ENCODE measurements at places on chromosomes 2 and 18.

DNA sequence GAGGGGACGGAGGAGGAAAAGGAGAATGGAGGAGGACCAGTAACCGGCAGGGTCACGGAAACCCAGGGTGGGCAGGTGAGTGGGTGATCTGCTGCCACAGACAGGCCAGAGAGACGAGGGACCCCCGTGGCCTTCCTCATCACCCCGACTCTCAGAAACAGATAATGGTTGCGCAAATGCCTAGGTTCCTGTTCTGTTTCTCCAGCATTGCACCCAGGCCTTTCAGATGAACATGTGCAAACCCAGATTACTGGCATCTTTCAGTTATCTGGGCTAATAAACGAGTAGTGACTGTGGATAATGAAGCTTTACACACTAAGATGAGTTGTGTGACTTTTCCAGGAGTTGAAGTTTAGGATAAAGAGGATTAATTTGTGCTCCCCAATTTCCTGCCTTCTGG lies 46.5 kb downstream of the TET3 start:
- DNase-seq: no peak

DNA sequence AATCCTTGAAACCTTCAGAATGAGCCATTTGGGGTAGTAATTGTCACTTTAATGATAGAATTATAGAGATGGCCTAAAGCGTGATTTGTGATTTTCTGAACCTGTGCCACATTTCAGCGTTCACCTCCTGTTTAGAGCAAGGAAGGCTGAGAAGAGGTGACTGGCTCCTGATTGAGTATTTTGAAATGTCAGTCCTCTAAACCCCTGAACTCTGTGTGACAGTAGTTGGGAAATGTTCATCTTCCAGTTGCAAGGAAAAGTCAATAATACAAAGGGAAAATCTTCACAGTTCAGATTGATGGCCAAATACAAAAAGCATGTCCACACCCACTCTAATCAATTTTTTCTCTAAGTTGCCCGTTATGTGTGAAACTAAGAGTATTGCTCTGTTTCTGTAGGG lies 305.2 kb downstream of the ARHGAP15 start:
- DNase-seq: no peak

DNA sequence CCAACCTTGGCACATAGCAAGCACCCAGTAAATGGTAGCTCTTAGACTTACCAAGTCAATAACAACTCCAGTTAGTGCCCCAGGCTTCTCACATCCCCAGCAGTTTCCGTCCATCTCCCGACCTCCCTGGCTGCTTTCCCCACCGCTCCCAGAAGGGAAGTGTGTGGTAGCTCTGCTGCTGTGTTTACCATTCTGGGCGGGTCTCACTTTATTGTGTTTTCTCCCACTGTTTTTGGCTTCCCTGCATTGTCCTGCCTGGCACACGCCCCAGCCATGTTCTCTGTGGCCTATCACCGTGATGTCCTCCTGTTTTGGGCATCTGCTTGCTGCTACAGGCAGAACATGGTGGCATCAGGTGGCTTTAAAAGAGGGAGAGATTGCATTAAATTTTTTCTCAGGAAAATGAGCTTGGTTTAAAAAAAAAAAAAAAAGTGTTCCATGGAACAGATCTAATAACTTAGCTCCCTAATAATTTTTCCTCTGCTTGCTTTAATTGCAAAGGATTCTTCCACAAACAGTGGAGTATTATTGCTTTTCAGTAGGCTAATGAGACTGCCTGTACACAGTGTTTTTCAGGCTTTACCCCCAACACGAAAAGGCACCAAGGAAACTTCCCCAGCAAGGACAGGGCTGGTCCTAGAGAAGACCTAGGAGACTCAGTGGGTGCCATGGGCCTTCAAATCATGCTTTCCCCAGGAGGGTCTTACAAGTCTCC lies 8.0 kb upstream of the COX7A2L start:
- no peak for DNase-seq

GRCh38 chr2:226452768-226453167 lies 346.9 kb downstream of the IRS1 start:
- DNase-seq: no peak

DNA sequence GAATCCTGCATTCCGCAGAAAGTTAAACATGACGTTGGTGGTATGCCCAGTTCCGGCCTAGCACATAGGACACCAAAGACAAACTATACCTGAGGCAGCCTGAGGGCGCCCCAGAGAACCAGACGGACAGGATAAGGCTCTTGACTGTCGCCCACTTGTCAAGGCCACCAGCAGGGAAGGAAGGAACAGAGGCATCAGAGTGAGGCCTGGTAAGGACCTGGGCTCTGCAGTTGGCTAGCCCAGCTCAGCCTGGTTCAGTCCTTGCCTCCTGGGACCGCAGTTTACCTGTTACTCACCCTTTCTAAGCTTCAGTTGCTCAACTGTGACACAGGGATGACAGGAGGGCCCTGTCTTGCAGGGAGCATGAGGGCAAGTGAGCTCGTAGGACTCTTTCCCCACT lies 82.1 kb downstream of the ACTR2 start:
- DNase-seq: no peak

- DNase-seq: no peak
Measured at GRCh38 chr2:240310201-240310600, 125.3 kb upstream of the GPC1 start.
